ENCODE measurements at places on chromosomes 3 and 15.

DNA sequence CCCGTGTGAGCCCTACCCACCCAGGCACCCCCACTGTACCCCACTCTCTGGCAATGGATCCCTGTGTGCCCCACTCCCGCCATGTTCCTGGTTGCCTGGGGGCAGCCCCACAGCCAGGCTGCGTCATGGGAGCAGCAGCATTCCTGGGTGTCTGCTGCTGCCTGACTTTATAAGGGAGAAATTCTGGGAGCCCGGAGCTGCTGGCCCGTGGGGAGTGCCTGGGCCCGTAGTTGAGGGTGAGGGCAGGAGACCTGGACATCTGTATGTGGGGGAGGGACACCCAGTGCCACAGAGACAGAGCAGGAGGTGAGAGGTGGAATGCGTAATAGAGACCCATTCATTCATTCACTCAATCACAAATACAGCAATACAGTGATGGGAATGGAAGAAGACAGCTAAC lies 15.1 kb downstream of the CSPG4 start:
- no peak for ATAC-seq

- no peak for ATAC-seq
These were observed 238.8 kb upstream of the TLE3 start for GRCh38 chr15:70336425-70337009.

DNA sequence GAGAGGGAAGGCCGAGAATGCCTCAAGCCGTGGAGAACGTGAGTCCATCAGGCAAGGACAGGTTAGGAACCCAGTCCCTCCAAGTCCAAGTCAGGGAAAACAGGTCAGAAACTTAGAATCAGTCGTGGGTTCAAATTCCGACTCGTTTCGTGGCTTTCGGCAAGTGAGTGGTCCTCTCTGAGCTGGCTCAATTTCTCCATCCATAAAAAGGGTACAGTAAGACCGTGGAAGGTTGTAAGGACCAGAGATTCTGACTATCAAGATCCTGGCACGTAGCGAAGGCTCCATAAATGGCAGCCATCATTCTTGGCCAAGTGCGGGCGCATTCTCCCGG lies 604 bp upstream of the MED12L start:
- no peak for ATAC-seq

DNA sequence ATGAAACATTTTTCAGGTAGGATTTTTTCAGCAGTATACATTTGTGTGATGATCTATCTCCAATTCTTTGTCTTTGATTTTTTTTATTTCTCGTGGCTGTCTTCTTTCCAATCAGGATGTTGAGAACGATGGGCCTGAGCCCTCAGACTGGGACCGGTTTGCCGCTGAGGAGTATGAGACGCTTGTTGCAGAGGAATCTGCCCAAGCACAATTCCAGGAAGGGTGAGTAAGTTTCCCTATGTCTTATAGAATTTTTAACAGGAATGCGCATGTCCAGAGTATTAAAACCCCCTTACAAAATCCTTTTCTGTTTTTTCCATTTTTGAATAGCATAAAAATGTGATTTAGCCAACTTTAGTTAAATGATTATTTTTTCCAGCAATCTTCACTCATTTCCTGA lies 90.0 kb downstream of the MSL2 start:
- ATAC-seq, result no peak

DNA sequence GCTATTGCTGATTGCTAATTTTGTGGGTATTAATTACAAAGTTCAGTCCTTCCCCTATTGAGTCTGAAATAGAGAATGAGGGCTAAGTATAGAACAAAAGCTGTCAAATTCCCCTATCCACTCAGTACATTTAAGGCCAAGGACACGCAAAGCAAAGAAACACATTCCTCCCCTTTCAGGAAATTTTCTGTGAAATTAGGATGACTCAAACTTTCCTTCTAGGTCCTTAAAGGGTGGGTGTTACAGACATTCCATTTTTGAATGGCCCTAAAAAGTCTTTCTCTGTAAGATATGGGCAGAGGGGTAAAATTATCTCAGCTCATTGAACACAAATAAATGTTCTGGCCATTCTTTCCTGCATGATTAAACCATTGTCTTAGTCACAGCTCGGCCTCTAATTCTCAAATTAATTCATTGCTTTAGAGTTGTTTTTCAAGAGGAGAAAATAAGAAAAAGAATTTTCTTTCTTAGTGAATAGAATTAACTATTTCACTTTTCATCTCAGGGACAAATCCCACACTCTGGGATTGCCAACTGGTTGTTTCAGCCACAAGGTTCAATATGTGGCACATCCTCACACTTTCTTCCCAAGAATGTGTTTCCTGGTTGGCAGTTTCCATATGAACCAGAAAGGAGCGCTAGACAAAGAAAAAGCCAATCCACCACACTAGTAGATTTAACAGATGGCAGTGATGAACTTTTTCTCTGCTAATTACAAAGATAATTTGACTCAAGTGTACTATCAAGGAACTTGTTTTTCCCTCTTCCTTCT lies 424.1 kb downstream of the ZNF385D start:
- ATAC-seq, result no peak

- ATAC-seq, result no peak
These were observed 98.0 kb downstream of the TFDP2 start for GRCh38 chr3:142051351-142051750.

GRCh38 chr15:29376590-29376989 lies 107.0 kb upstream of the NSMCE3 start:
- ATAC-seq, result no peak

GRCh38 chr15:26771578-26772153 lies 1.2 kb downstream of the GABRB3 start:
- ATAC-seq, result no peak

GRCh38 chr3:46863261-46863782 lies at the start of gene MYL3:
MYL3 (minus strand) TSS chr3:46863444; CDS start chr3:46863390, 54 bp downstream.
- no peak for ATAC-seq

- no peak for ATAC-seq
These were observed 22.3 kb downstream of the OSBPL10 start for GRCh38 chr3:31958701-31959152.
